ENCODE measurements at places on chromosomes 11 and 22.

DNA sequence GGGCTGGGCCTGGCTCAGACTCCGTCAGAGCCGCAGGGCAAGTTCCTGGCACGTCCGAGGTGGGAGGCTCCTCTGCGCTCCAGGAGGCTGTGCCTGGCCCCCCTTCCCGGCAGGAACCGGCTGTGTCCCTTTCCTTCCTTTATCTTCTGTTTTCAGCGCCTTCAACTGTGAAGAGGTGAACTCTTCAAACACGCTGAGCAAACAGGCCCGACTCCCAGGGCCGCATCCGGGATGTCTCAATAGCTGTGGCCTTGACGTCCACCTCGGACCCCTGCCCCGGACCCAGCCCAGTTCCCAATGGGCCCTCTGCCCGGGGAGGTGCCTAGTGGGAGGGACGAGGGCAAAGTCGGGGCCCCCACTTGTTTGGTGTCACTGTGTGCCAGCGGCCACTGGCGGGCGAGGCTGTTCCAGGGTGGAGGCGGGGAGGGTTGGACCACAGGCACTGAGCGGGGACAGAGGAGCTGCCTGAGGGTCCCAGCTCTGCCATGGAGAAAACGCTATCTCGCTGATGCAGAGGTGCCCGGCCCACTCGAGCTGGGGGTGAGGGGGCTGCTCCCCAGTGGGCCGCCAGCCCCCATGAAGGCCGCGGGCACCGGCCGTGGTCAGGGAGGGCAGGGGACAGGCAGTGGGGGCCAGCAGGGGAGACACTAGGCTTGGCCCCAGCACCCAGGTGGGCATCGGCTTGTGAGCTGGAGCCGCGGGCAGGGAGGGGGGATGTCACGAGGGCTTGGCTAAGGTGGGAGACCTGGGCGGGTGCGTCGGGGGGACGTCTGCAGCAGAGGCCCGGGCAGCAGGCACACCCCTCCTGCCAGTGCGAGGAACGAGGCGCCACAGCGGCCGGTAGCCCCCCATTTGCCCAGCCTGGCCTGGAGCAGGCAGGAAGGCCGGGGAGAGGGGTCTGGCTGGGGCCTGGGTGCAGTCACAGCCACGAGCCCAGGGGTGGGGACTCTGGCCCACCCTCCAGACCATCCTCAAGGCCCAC lies 2.7 kb upstream of the MUC5B start:
- DNase-seq, result no peak

DNA sequence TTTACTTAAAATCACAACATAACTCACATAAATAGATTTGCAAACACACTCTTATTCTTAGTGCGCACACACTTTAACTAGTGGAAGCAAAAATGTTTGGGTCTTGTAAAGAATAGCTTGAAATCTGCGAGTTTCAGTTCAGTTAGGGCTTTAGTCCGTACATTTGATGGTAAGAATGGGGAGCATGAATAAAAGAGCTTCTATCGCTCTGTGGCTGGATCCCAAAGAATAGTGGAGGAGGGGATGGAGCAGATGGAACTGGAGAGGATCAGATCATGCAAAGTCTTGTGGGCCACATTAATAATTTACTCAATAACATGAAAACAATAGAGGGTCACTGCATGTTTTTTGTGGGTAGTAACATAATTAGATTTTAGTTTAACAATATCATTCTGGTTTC lies 44.3 kb downstream of the DNHD1 start:
- DNase-seq, result no peak

DNA sequence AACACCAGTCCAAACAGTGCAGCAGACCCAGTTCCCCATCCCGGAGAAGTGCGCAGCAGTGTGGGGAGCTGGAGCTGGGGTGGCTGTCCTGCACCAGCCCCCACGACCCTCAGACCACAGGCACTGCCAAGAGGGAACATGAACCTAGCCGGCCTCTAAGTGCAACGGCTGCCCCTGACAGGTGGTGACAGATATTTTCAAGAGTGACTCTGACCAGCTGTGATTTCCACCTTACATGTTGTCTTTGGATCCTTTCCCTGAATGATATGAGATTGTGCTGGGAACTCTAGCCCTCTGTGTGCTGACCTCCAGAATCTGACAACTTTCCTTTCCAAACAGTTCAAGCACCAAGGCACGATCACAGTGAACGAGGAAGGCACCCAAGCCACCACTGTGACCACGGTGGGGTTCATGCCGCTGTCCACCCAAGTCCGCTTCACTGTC lies 12.6 kb downstream of the SERPIND1 start:
- DNase-seq, result no peak

DNA sequence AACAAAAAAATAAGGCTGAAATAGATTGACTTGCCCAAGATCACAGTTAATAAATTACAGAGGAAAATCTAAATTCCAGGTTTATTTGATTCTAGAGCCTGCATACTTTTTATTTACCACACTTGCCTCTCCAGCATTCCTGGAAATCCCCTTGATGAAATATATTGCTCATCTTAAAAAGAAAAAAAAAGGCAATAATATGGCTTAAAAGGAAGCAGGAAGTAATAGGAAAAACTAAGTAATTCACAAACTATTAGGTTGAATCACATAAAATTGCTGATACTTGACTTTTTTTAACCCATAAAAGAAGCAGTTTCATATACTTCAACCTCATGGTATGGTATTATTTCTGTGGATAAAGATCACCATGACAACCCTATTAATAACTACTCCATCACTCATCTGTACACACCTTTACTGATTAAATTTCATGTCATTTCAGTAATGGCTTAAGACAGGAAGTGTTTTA lies 52.9 kb downstream of the COPB1 start:
- no peak for DNase-seq

- no peak for DNase-seq
These were observed 42.6 kb downstream of the TST start for GRCh38 chr22:36976606-36977005.

GRCh38 chr11:70526116-70527045 lies 128.1 kb downstream of the CTTN start:
- DNase-seq, result no peak

DNA sequence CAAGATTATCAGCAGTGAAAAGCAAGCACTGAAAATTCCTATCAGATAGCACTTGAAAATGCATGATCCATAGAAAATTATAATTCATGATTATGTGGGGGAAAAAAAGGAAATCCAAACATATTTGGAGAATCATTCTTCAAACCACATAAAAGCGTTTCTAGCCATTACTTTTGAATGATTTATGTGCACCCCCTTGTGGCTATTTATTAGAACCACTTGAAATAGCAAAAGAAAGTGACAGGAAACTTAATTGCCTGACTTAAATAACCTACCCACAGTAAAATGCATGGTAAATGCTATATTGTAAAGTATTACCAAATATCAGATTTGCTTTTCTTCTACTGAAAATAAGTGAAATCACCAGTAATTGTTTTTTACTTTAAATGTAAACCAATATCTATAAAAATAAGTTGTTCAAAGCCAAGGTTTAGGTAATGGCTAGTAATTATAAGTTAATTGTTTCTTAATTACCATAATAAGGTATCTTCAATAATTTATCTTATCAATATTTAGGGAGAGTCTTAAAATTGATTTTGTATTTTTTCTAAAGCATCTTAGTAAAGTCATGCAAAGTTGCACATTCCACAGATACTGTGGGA lies 168.5 kb downstream of the ARHGAP42 start:
- no peak for DNase-seq

GRCh38 chr22:34797826-34798225 lies 268.1 kb upstream of the ISX start:
- DNase-seq, result no peak

- no peak for DNase-seq
These were observed 91.6 kb downstream of the STIM1 start for GRCh38 chr11:3947061-3947460.

- no peak for DNase-seq
These were observed 279.9 kb upstream of the B3GAT1 start for GRCh38 chr11:134691985-134692384.

- no peak for DNase-seq
These were observed 39.9 kb upstream of the RAB1B start for GRCh38 chr11:66228521-66228920.

DNA sequence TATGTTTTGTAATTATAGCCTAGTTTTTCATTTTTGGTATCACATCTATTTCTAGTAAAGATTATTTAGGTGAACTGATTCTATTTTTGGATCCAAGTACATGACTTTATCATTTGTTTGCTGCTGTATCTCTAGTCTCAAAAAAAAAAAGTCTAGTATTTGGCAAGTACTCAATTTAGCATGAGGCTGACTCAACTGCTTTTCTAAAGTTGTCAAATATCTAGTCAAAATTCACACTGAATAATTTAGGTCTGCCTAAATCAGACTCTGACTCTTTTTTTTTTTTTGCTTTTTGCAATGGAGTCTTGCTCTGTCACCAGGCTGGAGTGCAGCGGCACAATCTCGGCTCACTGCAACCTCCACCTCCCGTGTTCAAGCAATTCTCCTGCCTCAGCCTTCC lies 2.4 kb downstream of the OOSP4A start:
- no peak for DNase-seq

DNA sequence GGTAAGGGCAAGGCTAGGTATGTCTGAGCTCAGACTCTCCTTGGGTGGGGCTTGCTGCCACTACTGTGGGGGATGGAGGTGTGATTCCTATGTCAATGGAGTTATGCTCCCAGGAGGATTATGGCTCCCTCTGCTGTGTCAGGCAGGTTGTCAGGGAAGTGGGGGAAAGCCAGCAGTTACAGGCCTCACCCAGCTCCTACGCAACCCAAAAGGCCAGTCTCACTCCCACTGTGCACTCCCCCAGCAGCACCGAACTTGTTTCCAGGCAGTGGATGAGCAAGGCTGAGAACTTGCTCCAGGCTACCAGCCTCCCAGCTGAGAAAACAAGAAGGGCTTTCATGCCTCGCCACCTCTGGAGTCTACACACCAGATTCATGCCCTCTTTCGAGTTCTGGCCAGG lies 18.2 kb downstream of the C11orf91 start:
- no peak for DNase-seq

DNA sequence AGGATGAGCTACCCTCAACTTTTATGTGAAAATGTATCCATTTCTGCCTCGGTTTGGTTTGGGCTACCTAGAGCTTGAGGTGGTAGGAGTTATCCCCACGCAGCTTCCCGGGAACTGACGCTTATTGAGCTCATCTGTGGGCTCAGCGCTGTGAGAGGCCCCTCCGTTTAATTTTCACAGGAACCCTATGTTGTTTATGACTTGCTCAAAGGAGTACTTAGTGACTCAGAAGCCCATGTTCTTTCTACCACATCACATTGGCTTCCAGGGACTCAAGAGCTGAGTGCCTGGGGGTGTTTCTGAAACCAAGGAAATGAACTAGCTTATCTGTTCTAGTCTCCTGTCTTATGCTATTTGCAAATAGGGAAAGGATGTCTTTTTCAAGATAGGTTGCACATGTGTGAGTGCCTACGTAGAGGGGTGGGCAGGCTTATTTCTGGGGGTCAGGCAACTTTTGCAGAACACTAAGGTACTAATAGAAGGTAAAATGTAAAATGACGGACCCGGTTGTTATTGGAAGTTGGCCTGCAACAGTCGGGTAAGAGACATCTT lies 40.5 kb downstream of the MICAL2 start:
- no peak for DNase-seq

DNA sequence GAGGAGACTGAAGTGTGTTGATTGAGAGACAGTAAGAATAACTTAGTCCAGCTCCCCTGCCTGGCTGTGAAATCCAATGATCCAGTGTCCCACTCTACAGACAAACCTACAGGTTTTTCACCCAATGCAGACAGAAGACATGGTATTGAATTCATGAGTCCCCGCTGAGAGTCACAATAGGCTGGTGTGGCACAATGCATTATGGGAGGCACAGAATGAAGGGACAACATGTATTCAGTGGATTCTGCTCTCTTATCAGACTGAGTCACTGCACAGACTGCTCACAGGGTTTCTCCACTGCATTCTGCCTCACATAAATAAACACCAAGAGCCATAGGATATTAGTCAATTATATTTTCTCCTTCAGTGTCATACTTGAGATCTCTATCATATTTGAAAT lies 55.2 kb upstream of the TOP3B start:
- DNase-seq, result no peak

All from cerebellar nuclear complex (tissue), 1 donor.